Renal cortical epithelial cell (primary cell): ENCODE measurements at places on chromosomes 7 and 10. TPM values are rescaled to one million over a fixed set of nuclear protein-coding genes. Genes with fewer than 3 reads are reported as not detected.
A peak's percentile ranks its signal among the peaks of the same experiment; 100 is the strongest.

Gene TRIM50
- total RNA-seq, result 0.05 TPM in 1 of 2 replicates, not detected in the other

Gene TRIM4
- 21.2 and 35.4 TPM in 2 replicates for total RNA-seq

Gene CPA4
- 4.7 and 22.7 TPM in 2 replicates for total RNA-seq

Gene OGDHL
- 7.1 and 58.5 TPM in 2 replicates for total RNA-seq

Gene HOXA2
- total RNA-seq, result 0.35 and 1.9 TPM in 2 replicates

DNA sequence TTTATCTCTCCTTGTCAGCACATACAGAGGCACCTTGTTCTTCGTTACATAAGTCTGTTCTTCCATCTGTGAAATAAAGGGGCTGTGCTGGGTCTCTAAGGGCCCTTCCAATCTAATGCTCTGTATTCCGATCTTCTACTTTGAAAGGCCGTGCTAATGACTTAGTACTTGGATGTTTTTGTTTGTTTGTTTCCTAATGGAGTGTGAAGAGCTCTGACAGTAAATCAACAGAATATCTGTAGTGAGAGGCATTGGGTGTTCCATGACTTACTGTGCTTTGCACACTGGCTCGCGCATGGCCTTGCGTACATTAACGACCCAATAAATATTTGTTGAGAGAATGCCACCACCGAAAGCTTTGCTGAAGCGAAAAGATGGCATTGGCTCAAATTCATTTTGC is 162.1 kb downstream of the CHN2 start:
- no peak for DNase-seq

GRCh38 chr10:55820478-55820877 is 540.6 kb downstream of the ZWINT start:
- DNase-seq, result no peak

GRCh38 chr7:29116361-29117200 is 29.8 kb downstream of the CPVL start:
- DNase-seq, result peak; percentile 80

DNA sequence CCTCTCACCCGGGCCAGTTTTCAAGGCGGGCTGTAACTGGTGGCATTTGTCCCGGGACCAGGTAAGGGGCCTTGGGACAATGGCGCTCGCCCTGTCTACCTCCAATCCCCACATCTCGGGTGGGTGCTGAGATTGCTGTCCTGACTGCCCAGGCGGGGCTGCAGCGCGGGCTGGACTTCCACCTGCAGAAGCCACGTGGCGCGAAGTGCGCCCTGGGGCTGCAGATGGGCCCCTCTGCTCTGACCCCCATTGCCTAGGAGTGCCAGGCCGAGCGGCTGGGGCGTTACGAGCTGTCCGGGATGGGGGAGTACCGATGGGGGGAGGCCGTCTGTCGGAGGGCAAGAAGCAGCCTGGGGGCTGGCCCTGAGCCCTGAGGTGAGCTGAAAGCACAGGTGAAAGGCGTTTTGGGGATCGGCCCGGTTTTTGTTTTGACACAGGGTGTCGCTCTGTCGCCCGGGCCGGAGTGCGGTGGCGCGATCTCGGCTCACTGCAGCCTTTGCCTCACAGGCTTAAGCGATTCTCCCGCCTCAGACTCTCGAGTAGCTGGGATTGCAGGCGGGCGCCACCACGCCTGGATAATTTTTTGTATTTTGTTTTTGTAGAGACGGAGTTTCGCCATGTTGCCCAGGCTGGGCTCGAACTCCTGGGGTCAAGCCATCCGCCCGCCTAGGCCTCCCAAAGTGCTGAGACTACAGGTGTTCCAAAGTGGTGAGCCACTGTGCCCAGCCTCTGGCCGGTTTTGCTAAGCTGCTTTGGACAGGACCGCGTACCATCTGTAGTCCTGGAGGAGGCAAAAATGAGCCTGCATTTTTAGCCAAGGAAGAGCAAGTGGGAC is at the start of gene SFXN2:
SFXN2 (plus strand) TSS at position 16 of the 835 bp plus-strand sequence. CDS start 12,001 bp downstream, outside the sequence.
- DNase-seq, result no peak

DNA sequence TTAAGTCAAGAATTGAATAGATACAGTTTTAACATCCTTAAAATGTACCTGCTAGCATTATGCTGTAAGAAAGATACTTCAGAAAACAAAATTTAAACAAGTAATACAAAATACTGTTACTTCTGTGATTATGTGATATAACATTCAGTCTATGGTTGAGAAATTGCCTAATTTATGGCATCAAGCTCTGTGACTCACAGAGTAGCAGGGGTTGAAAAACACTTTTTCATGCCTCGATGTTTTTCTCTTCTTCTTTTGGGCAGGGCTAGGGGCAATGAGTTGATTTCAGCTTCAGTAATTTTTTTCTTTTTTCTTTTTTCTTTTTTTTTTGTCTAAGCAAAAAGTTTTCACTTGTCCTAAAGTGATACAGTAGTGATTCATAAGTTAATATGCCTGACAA is 209.2 kb downstream of the MBL2 start:
- peak; percentile 7 for DNase-seq

GRCh38 chr7:93442478-93443224 is 131.9 kb downstream of the CALCR start:
- DNase-seq, result peak; percentile 20

DNA sequence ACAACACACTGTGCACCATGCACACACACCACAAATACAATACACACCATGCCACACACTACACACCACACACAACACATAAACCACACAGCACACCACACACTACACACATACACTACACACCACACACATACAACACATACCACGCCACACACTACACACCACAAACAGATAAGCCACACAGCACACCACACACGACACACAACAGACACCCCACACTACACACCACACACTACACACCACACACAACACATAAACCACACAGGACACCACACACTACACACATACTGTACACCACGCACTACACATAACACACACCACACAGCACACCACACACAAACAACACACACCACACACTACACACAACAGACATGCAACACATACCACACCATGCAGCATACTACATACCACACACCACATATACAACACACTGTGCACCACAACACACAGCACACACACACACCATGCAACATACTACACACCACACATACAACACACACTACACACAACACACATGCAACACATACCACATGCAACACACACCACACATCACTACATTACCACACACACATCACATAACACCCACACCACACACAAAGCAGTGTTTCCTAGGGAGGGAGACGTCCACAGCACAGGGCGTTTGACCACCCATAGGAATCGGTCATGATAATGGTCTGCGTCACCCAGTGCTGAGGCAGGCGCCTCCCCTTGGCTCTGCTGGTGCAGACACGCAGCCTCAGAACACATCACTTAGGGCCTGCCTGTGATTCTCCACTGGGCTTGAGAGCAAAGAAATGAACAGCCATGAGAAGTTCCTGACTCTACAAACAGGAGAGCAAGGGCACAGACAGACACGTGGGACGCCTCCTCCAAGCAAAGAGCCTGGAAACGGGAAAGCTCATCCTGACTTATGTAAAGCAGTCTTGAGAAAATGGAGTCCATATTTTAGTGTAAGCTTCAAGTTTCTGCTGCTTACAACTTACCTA is 458.3 kb downstream of the PTPRN2 start:
- DNase-seq, result no peak

DNA sequence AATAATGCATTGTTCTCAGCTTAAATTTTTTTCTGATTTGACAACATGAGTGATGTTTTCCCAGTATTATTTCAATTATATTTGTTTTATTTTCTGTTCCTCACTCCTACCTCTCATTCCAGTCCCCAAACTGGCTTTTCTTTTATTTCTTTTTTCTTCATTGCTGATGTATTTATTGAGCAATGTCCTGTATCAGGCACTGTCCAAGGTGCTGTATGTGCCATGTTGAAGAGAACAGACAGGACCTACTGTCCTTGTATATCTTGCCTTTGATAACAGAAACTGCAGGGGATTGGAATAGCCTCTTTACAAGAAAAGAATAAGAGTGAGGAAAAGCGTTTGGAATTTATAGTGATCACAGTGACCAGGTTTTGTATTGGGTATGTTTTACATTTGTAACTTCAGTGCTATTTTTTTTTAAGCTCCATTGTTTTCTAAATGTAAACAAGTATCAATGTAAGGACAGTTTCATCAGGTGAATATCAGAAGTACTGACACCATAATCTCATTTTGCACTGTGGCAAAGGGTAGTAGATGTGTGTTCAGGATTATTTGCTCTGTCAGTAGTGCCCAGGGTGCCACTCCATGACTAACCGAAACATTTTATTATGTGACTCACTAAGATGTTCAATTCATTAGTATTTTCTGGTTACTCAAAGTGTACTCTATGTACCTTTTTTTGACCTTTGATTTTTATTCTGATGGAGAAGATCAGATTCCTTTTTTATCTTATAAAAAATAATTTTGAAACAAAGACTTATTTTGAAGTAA is 15.6 kb upstream of the CLDN12 start:
- no peak for DNase-seq

- no peak for DNase-seq
These were observed 6.4 kb downstream of the OR2F1 start for GRCh38 chr7:143960813-143961610.
